ENCODE measurements at places on chromosomes 3 and 15.

GRCh38 chr3:126826693-126827092, 122.7 kb downstream of the CHCHD6 start:
- DNase-seq: no peak

DNA sequence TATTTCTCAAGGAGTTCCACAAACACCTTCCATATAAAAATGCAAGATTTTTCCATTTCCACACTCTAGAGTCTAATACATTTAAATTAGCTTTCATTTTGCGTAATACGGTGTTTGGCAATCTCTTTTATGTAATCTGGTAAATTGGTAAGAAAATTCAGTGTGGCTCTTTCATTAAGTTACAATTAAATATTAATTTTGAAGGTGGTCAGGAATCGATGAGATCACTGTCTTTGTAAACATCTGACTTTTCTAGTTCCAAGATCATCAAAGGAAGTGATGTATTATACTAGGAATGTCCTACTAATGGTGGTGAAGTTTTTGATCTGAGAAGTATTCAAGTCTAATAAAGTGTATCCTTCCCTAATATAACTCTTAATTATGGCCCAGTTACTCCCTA, 1.1 kb upstream of the UTS2B start:
- no peak for DNase-seq

DNA sequence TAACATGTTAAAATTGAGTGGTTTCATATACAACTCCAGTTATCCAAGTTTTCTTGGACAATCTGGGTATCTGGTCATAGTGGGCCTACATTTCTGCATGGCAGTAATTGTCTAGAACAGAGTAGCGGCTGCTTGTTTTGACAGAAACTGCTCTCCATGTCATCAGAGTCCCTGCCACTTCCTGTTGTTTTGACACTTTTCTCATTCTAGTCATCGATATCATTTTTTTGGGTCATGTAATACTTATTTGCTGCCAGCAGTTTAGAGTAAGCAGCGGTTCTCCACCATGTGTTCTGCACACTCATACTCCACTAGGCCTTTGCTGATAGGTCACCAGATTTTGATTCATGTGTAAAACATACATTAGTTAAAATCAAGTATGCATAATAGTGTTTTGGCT, 81.5 kb downstream of the SLC25A26 start:
- DNase-seq: no peak

DNA sequence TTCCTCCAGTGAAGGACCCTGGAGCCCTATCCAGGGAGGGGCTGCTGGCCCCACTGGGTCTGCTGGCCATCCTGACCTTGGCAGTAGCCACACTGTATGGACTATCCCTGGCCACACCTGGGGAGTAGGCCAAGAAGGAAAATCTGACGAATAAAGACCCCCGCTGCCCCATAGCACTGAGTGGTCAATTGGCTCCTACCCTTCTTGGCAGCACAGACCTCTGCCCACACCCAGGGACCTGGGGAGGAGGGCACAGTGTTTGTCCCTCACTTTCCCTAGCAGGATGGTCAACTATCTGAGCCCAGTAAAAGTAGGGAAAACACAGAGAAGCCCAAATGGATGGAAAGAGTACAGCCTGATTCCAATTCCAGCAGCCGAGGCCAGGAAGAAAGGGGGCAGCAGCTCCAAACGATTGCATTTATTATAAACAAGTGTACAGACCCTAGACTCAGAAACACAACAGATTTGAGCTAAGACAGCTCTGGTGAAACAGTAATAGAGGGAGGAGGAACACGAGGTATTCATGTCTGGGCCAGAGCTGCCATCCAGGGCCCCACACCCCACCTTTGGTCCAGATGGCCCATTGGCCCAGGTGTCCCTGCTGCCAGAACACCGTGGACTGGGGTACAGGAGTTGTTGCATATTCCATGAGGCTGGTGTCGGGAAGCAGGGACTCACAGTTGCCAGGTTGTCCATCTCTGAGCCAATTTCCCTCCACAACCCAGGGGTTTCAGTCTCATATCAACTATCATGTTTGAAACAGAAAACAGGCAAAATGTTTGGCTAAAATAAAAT, 21.1 kb downstream of the ATRIP start:
- DNase-seq: no peak

DNA sequence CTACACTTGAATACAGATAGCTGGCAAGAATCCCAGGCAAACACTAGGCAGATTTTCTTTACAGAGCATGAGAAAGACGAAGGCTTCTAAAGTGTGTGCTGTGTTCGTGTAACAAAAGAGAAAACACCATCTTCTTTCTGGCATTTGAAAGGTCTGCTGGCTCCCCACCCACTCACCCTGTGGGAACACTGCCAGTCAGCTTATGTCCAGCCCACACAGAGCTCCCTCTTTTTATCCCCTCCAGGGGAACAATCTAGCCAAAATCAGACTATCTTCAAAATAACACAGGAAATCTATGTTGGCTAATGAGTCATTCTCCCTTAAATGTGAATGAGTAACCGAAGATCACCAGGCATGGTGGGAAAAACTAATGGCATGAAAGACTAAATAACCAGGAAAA, 45.6 kb upstream of the PAQR5 start:
- peak; percentile 29 for DNase-seq

Data from NCI-H2029 treated with DMSO at 0.1 percent for 48 hours (cell line).